Astrocyte (in vitro differentiated cells and primary cell): ENCODE measurements at places on chromosomes 11 and 22.

DNA sequence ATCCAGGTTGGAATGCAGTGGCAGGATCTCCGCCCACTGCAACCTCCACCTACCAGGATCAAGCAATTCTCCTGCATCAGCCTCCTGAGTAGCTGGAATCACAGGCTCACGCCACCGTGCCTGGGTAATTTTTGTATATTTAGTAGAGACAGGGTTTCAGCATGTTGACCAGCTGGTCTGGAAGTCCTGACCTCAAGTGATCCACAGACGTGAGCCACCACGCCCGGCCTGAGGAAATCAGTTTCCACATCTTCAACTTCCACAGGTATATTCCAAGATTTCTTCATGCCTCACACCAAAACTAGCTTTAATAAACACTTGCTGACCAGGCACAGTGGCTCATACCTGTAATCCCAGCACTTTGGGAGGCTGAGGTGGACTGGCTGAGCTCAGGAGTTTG is 7.6 kb downstream of the HARBI1 start:
- DNase-seq, result no peak
- no peaks in the 10 kb centered on the region for H3K27me3 ChIP-seq
- H3K4me1 ChIP-seq, result no peaks in the 10 kb centered on the region

- H3K4me1 ChIP-seq, result peaks cover 51% of the 10 kb centered on the region
- DNase-seq, result peak; percentile 92
- peak overlapping the region; percentile 87 for H3K4me3 ChIP-seq
- H3K27ac ChIP-seq, result peak overlapping the region; percentile 95
- H3K36me3 ChIP-seq, result peaks cover 45% of the 10 kb centered on the region
Observed at GRCh38 chr11:122095681-122096262, 20.2 kb downstream of the BLID start.

- H3K27me3 ChIP-seq, result peaks cover 2% of the 10 kb centered on the region
- H3K4me1 ChIP-seq, result no peaks in the 10 kb centered on the region
- H3K36me3 ChIP-seq, result no peaks in the 10 kb centered on the region
Observed at GRCh38 chr11:126776119-126776518, 224.5 kb downstream of the KIRREL3 start.

DNA sequence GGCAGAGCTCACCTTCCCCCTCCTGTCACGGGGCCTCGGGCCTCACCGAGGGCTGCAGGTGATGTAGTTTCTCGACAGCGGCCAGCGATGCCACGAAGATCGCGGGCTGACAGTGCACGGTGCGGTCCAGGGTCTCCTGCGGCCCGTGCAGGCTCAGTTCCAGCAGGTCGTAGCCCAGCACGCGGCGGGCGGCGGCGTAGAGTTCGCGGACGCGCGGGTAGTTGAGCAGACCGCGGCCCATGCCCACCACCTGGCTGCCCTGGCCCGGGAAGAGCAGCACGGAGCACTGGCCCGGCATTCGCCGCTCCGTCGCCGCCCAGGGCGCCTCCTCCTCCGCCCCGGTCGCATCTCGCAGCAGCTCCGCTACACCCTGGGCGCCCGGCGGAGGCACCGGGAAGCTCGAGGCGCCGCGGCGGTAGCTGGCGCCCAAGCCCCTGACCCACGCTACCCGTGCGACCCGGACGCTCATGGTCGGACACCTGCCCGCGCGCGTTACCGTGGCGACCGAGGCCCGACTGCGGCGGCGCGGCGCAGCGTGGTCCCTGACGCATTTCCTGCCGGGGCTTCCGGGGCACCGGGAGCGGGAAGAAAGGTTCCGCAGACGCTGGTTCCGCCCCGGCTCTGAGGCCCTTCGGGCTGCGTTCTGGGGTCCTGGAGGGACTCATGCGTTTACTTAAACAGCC is at the start of gene MCAT:
TSS of gene MCAT (minus strand) at position 519 of the 683 bp plus-strand sequence. CDS start at position 469, 50 bp downstream.
- peak within 1 kb of the TSS; percentile 93 for H3K4me3 ChIP-seq
- no peaks in the 10 kb centered on the region for H3K27me3 ChIP-seq
- peaks cover 7% of the 10 kb centered on the region for H3K4me1 ChIP-seq

GRCh38 chr11:19652623-19653375 is 59.8 kb upstream of the NAV2 start:
- no peak overlapping the region for H3K27ac ChIP-seq
- DNase-seq, result no peak
- no peak overlapping the region for H3K4me3 ChIP-seq
- no peaks in the 10 kb centered on the region for H3K4me1 ChIP-seq
- H3K27me3 ChIP-seq, result peaks cover 19% of the 10 kb centered on the region
- no peaks in the 10 kb centered on the region for H3K36me3 ChIP-seq

DNA sequence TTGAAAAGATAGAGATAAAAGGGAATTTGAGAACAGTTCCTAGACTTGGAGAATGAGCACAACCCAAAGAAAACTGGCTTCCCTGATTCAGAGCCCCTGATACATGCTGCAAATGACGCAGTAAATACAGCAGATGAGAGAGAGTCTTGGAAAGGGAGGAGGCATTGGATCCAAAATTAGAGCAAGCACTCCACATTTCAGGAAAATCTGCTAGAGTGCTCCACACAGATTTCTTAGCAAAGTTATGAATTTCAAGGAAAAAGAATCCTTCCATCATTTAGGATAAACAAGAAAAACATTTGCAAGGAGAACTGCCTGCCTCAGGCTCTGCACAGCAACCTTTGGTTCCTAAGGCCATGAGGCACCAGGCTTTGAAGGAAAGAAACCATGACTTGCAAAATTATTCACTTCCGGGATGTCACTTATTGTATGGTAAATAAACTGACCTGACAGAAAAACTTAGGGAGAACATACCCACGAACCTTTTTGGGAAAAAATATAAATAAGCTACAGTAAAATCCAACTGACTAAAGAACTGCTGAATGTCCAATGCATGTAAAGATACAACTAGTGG is 89.8 kb upstream of the RTL6 start:
- no peak overlapping the region for H3K27ac ChIP-seq
- no peaks in the 10 kb centered on the region for H3K36me3 ChIP-seq
- DNase-seq, result no peak
- no peak overlapping the region for H3K4me3 ChIP-seq
